ENCODE measurements at places on chromosomes 4 and X.

DNA sequence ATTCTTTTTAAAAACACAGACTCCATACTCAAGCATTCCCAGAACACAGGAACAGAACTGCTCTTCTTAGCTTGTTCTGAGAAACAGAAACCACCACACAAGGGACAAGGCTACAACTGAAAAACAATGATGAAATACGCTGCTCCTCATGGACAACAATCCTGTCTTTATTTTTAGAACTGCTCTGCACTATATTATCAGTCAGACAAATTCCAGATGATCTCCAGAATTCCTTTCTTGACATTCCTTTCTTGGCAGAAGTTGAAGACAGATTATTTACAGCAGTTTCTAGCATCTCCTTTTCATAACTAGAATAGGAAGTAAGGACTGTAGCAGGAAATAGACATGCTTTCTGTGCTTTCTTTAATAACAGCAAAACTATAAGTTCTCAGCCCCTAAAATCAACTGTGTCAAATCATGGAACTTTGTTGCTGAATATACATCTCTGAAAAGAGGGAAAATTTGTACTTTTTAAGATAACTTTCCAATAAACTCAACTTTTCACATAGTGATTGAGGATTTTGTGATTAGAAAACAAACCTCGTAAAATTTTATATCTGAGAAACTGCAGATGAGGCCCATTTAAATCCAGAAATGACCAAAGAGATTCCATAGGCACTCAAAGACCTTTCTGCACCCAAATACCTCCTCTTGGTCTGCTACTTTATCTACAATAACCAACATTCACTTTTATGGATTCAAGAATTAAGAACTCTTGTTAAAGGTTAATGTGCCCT lies 35.9 kb downstream of the ANTXR2 start:
- DNase-seq: no peak

DNA sequence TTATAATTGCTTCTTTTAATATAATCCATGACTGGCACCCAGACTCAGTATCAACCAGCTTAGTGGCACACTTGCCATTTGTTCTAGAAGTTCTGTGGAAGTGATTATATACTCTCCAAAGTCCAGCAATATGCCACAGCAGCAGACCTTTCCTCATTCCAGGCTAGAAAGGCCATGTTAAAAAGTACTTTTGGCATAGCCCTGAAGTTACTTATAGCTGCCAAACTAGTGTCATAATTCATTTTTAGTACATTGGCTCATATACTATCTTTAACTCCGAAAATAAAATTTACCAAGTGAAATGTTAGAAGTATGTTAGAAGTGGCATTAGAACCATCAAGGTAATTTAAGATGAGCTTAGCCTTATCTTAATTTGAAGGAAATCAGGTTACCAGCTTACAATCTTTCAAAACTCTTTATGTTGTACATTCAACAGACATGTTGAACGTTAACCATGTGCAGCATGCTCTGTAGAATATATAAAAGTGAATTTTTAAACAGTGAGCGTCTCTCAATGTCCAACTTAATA lies 714.2 kb upstream of the LCORL start:
- no peak for DNase-seq

DNA sequence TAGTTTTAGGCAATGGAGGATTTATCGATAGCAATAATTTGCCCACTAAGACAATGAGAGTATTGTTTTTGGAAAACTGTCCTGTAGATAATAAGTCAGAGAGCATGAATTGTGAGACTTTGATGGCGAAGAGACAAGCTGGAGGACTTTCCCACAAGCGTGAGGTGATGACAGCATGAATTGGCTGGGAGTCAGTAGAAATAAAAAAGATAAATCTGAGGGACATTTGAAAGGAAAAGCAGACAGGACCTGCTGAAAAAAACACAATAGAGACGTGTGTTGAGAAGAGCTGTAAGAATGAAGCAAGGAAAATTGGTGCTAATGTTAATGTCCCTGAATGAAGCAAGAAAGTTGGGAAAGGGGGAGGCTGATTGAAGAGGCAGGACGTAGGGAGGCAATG lies 233.5 kb downstream of the DCTD start:
- no peak for DNase-seq

DNA sequence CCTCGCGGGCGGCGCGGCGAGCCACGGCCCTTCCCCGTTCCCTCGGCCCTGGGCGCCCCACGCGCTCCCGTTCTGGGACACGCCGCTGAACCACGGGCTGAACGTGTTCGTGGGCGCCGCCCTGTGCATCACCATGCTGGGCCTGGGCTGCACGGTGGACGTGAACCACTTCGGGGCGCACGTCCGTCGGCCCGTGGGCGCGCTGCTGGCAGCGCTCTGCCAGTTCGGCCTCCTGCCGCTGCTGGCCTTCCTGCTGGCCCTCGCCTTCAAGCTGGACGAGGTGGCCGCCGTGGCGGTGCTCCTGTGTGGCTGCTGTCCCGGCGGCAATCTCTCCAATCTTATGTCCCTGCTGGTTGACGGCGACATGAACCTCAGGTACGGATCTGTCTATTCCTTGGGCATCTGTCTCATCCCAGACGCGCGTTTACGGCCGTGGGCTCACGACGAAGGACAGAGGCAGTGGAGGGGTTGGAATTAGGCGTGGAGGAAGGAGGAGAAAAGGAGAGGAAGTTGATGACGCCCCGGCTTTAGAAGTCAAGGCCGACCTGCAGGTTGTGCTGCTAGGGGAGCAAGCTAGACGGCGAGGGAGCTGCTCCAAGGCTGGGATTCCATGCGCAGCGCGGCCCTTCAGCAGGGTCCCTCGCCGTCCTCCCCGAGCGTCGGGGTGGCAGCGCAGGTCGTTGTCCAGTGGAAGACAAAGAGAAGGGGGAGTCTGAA lies 792 bp downstream of the SLC10A4 start:
- DNase-seq: peak; percentile 37

DNA sequence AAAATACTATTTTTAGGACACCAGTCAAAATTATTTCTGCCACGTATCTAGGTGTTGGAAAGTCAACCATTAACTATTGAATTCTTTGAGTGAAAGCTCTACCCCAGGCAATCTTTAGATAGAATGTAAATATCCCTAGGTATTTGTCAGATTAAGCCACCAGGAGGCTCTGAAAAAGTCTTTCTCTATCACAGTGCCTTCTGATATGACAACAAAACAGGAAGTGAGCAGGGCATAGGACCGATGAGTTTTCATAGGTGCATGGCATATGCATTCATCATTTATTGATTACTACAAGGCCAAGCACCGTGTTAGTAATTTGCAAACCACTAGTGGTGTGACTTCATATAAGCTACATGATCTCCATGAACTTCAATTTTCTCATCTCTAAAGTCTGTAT lies 333.6 kb upstream of the F9 start:
- DNase-seq: no peak

- no peak for DNase-seq
These were observed 48.1 kb upstream of the DHRSX start for GRCh38 chrX:2548711-2549423.

GRCh38 chr4:3452376-3452775 lies 10.6 kb downstream of the HGFAC start:
- DNase-seq: no peak

DNA sequence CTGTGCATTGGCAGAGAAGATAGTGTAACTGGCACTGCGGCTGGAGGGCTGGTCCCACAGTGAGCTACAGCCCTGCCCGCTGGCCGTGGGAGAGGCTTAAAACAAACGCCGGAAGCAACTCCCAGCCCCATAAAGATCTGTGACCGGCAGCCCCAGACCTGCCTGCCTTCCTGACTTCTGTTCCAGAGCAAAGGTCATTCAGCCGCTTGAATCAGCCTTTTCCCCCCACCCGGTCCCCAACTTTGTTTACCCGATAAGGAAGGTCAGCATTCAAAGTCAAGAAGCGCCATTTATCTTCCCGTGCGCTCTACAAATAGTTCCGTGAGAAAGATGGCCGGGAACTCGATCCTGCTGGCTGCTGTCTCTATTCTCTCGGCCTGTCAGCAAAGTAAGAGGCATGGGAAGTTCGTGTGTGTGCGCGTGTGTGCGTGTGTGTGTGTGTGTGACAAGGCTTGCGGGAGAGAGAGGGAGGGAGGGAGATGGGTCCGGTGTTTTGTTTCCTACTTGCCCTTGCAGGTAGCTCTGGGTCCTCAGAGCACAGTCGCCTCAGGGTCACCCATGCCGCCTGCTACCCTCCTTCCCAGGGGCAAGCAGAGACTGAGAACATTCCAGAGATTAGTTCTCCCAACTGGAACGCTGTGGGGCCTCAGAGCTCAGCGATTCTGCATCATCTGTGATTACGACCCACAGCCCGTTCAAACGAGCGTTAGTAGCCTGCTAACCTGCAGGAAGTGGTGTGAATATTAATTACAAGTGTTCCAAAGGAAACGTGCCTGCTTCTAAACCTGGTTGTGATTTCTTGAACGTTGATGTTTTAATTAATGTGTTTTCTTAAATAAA lies at the start of gene MGST2:
TSS of gene MGST2 (plus strand) at position 130 of the 840 bp plus-strand sequence. CDS start at position 331, 201 bp downstream.
- DNase-seq: peak; percentile 77

DNA sequence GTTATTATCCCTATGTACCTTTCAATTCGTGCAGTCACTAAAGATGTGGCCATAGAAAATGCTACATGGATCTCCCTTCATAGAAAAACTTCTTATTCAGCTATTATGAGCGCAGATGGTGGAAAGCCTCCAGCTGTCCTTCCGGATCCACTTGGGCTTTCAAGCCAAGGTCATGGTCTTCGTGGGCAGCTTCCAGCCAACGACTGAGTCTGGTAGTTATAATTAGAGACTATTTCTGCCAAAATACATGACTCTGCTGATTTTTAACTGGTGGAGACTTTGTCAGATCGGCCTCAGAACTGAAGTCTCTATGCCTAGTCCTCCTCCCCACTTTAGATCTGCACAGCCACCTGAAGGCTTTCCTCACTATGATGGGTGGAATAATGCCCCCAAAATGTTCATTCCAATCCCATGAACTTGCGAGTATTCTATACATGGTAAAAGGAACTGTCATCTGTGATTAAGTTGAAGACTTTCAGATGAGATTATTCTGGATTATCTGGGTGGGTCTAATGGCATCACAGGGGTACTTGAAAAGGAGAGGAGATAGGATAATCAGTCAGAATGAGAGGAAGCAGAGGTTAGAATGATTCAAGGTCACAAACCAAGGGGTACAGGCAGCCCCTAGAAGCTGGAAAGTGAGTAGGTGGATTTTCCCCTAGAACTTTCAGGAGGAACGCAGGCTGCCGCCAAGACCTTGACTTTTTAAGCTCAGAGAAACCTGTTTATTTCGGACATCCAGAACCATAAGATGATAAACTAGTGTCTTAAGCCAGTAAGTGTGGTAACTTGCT lies 171.1 kb upstream of the CXCL13 start:
- no peak for DNase-seq

GRCh38 chrX:63664083-63664482 lies 120.9 kb downstream of the ARHGEF9 start:
- DNase-seq: no peak

GRCh38 chr4:41935652-41936021 lies 408 bp downstream of the TMEM33 start:
- DNase-seq: no peak

DNA sequence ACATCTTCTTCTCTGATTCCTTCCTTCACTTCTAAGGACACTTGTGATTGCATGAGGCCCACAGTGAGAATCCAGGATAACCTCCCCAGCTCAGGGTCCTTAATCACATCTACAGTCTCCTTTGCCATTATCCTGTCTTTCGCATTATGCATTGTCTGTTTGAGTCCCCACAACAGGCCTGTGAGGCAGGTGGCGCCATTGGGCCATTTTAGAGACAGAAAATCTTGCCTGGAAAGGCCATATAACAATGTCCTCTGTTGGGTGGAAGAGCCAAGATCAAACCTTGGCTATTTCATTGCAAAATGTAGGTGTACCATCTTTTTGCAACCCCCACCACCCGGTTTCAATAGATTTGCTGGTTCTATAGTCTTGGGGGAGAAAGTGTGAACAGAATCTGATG lies 11.8 kb upstream of the DCUN1D4 start:
- DNase-seq: peak; percentile 63

DNA sequence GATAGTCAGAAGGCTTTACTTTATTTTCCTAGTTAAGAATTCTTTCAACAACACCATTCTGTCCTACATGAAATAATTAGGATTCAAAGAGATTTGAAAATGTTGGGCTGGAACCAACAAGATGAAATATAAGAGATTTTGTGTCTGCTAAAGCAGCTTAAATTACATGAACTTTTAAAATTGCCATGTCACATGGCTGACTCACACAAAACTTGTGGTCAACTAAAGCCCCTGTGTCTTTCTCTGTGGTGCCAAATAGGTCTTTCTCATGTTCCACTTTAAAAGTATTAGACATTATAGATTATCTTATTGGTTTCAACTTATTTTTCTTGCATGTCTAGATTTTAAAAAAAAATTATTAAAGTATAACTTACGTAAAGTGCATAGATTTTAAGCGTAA lies 60.8 kb upstream of the FHL1 start:
- no peak for DNase-seq

- DNase-seq: no peak
These were observed 84.3 kb upstream of the C1QTNF7 start for GRCh38 chr4:15343581-15343980.

DNA sequence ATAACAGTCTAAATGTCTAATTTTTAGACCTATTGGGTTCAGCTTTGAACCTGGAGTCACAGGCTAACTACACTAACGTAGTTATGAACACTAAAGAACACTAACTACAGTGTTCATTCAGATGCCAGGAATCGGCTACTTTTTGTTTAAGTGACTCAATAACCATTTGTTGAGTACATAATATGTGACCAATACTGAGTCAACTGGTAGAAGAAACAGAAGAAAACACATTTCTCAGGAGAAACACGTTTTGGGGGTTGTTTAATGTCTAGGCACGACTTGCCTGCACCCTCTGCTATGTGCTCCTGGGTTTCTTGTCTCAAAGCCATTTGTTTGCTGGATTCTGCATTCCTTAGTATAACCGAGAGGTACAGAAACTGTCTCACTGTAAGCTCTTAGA lies 18.6 kb upstream of the CLNK start:
- no peak for DNase-seq

DNA sequence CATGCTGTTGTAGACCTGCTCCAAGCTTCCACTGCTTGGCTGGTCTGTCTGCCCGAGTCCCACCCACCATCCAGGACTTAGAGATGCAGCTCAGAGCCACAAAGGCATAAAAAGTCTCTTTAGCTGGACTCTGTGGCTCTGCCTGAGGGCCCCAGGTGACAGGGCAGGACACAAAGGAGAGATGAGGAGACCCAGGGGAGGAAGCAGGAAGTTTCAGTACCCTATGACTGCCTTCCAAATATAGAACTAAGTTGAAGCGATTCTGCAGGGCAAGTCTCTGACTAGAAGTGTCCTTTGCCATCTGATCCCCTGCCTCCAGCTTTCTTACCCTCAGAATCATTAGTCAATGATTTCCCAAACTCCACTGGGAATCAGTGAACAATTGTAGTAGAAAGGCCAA lies 11.2 kb upstream of the CXCR3 start:
- no peak for DNase-seq

- no peak for DNase-seq
These were observed 945.1 kb downstream of the ADGRL3 start for GRCh38 chr4:62145276-62145675.
